ENCODE measurements at places on chromosomes 3 and 15. TPM values are rescaled to one million over a fixed set of nuclear protein-coding genes. Genes with fewer than 3 reads are reported as not detected.

- no peak for DNase-seq
Observed at GRCh38 chr15:39269821-39270220, 311.1 kb upstream of the THBS1 start.

DNA sequence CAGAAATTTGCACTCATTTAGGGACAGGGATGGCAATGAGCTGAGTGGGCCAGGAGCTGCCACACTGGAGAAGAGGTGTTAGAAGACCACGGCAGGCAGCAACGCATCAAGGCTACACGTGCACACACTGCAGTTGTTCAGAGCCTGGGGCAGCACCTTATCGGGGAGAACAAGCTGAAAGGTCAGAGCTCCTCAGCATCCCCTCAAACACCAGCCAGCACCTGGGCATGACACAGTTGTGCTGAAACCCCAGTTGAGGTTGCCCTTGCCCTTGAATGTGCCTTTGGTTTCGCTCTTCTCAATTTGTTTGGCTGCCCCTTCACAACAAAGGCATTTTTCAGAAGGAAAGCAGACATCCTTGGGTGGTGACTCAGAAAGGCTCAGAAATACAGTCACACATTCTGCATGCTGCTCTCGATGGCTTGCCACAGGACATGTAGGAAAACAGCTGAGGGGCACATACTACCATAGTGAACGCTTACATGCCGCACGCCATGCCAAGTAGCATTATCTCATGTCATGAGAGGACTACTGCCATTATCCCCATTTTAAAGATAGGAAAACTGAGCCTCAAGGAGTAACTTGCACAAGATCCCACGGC lies 57.6 kb downstream of the ST8SIA2 start:
- no peak for DNase-seq

Gene TCTA
- total RNA-seq: 22.6 TPM

DNA sequence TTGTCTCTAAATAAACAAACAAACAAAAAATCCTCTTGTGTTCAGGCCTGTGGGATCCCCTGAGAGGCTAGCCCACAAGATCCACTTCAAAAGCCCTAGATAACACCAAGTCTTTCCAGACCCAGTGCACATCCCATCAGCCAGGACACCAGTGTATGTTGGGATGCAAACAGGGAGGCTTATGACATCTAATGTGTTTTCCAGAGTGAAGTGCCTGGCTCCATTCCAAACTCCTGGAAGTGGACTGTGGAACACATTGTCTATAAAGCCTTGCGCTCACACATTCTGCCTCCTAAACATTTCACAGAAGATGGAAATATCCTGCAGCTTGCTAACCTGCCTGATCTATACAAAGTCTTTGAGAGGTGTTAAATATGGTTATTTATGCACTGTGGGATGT lies 57.0 kb downstream of the MLH1 start:
- no peak for DNase-seq

- no peak for DNase-seq
Observed at GRCh38 chr3:105555206-105555605, 188.5 kb downstream of the ALCAM start.

DNA sequence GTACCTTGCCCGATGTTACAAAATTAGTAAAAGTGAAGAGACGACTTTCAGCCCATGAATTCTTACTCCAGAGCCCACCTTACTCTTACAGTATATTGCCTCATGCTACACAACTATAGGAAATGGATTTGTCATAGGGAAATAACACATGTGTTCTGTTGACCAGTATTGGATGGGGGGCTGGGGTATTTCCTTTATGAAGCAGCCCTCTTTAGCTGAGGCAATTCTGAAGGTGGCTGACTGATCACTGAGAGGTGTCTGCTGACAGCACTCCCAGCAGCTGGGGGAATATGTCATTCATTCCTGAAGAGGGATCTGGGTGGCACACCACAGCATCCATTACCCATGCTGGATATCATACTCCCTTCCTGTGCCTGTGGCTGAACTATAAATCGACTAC lies 6.4 kb upstream of the GOLM2 start:
- DNase-seq: no peak

GRCh38 chr15:63030101-63030551 lies 12.4 kb upstream of the TPM1 start:
- DNase-seq: no peak

GRCh38 chr3:110352841-110353604 lies 718.6 kb upstream of the NECTIN3 start:
- no peak for DNase-seq

DNA sequence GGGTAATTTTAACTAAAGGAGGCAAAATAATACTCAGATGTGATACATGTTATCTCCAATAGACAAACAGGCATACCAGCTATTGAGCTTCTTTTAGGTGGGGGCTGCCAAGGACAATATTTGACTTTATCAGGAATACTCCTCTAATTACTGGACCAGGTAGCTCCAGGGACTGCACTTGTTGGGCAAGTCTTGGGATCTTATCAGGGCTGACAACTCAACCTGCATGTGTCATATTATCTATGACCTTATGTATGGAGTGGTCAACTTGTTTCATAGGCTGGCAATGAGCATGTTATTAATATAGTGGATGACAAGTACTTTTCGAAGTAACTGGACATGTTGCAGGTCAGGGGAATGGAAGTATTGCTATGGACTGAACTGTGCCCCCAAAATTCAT lies 15.0 kb upstream of the ZNF445 start:
- DNase-seq: no peak

DNA sequence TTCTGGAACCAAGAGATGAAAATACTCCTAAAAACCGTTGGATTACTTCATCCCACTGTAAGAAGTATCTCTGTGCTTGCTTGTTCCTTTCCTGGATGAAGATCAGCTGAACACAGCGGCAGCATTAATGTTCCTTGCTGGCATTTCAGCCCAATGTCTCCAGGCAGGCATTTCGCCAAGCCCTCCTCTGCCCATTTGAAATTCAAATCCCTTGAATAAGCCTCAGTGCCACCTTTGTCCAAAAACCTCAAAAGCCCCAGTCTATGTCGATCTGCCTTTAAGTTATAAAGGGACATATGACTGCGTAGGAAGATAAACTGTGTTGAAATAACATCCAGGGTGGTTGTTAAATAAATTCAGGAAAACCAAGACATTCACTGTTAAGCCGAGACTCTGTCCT lies 156.8 kb upstream of the PDZRN3 start:
- peak; percentile 23 for DNase-seq

GRCh38 chr3:25679166-25679565 lies 14.5 kb upstream of the TOP2B start:
- no peak for DNase-seq

DNA sequence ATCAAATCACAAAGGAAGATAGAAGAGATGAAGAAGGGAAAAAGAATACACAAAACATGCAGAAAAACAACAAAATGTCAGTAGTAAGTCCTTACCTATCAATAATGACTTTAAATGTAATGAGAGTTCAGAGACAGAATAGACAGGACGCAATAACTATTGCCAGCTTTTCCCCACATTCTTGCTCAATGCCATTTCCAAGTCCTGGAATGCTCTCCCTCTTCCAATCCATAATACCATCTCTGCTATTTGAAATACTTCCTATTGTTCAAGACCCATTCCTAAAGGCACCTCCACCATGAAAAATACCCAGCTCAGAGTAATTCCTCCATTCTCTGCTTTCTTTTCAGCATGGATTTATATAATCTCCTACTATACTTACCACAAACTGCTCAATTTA lies 33.4 kb downstream of the CCDC54 start:
- DNase-seq: no peak

Gene ITGA11
- total RNA-seq: 8.5 TPM

DNA sequence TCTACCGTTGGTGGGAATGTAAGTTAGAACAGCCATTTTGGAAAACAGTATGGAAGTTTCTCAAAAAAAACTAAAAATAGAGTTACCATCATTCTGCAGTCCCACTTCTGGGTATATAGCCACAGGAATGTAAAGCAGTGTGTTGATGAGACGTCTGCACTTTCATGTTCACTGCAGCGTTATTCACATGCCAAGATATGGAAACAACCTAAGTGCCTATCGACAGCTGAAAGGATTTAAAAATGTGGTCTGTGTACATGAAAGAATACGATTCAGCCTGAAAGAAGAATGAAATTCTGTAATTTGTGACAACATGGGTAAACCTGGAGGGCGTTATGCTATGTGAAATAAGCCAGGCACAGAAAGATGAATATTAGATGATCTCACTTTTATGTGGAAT lies 157.7 kb downstream of the THSD4 start:
- no peak for DNase-seq

DNA sequence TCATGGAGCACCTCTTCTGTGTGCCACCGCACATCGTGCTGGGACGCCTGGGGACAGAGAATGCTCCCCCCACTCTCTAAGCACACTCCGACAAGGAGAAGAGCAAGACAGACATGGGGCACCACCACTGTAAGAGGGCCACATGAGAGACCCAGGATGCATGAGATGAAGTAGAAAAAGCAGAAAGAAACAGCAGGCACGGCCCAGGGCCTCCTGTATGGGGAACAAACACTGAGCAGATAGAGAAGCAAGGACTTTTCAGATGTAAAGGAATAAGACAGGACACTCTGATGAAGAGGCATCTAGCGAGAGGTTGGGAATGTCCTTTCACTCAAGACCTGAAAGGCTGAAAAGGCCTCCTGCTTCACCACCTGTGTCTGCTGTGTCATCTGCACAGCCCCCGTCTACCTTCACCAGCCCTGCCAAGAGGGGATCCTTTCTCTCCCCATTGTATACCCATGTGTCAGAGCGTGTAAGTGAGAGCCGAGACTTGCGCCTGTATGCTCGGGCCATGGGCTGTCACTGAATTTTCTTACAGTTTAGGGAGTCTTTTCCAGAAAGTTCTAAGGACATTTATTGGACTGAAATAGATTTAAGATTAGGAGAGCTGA lies 125.6 kb downstream of the LRRK1 start:
- no peak for DNase-seq

GRCh38 chr15:55683376-55683775 lies 59.6 kb downstream of the PRTG start:
- DNase-seq: no peak

- DNase-seq: peak; percentile 31
Observed at GRCh38 chr3:186930143-186930640, at the start of gene ST6GAL1. Gene ST6GAL1, plus strand, starts transcription at chr3:186930526. Its CDS starts 112,178 bp downstream, at chr3:187042704.

Gene CKMT1A
- total RNA-seq: 2.0 TPM

Gene HIGD2B
- total RNA-seq: not detected

- no peak for DNase-seq
Observed at GRCh38 chr15:52180851-52181450, 10.2 kb downstream of the GNB5 start.

DNA sequence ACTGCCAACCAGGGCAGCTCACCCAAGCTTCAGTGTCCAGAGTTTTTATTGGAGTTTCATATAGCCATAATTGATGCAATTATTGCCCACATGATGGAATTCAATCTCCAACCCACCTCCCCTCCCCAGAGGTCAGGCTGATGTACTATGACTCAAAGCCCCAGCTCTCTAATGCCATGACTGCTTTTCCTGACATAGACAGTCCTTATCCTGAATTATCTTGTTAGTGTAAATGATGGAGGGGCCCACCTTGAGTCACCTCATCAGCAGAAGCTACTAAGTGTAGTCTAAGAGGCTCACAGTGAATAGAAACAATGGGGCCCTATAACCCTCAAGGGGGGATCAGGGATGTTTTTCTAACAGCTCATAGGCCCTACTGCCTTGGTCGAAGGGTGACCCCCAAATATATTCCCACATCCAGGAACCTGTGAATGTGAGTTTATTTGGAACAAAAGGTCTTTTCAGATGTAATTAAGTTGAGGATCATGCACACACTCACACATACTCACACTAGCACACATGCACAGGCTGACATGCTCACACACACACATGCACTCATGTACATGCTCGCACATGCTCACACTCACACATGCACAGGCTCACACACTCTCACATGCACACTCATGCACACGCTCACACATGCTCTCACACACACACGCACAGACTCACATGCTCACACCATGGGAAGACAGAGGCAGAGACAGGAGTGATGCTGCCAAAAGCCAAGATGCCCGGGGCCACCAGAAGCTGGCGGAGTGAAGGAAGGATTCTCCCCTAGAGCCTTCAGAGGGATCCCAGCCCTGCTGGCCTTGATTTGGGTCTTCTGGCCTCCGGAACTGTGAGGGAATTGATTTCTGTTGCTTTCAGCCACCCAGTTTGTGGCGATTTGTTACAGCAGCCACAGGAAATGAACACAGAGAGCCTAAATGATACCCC lies 131.2 kb upstream of the SMAD3 start:
- DNase-seq: no peak

Gene PHLDB2
- 65.0 TPM for total RNA-seq

GRCh38 chr15:37101980-37102304 lies 1.6 kb upstream of the MEIS2 start:
- DNase-seq: no peak

- no peak for DNase-seq
Observed at GRCh38 chr15:67189326-67190051, 65.0 kb downstream of the AAGAB start.

- DNase-seq: no peak
Observed at GRCh38 chr3:187296058-187296457, 4.5 kb upstream of the MASP1 start.

GRCh38 chr3:11570789-11571495 lies 72.8 kb downstream of the VGLL4 start:
- DNase-seq: no peak

Gene NR1D2
- total RNA-seq: 43.8 TPM

Gene MED12L
- total RNA-seq: 0.48 TPM

DNA sequence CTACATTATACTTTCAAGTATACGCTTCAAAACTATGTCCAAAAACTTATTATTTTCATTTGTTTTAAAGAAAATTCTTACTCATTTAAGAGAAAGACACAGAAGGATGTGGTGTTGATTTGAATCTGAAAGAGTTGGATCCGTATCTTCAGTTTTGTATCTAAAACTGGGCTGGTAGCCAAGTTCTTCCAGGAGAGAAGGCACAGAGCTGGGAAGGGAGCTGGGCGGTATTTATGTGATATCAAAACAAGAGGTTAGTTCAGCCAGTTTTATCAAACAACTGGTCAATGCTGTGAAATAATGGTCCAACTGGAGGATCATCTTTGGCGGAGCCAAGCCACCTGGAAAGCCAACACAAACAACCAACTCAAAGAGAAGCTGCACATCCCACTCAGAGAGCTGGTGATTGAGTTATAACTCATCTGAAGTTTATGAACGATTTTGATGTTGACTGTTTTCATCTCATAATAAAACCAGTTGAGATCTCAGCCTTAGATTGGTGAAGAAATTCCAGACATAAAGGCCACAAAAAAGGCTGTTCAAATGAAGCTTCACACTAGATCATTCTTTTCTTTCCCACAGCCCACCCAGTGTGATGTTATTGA lies 489.6 kb upstream of the RASGRP1 start:
- DNase-seq: no peak

- DNase-seq: no peak
Observed at GRCh38 chr3:73401616-73402279, 223.0 kb downstream of the PDZRN3 start.

- DNase-seq: no peak
Observed at GRCh38 chr15:63392361-63393009, 10.8 kb upstream of the CA12 start.

All from breast epithelium (tissue), 4 donors.